ENCODE measurements at places on chromosomes 1 and 21.

DNA sequence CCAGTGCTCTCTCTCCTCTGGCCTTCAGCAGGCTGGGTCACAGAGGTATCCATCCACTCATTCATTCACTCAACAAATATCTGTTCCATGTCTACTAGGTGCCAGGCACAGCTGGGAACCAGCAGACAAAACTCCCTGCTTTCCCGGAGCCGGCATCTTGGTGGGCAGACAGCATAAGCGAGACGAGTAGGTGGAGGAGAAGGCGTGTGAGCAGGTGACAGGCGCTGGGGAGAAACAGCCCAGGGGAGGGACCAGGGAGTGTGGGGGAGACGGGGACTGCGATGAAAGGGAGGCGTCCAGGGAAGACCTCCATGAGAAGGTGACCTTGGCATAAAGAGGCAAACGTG lies 11.0 kb upstream of the KCNAB2 start:
- DNase-seq = no peak

GRCh38 chr1:59238333-59238934 lies 58.5 kb upstream of the FGGY start:
- DNase-seq = no peak

DNA sequence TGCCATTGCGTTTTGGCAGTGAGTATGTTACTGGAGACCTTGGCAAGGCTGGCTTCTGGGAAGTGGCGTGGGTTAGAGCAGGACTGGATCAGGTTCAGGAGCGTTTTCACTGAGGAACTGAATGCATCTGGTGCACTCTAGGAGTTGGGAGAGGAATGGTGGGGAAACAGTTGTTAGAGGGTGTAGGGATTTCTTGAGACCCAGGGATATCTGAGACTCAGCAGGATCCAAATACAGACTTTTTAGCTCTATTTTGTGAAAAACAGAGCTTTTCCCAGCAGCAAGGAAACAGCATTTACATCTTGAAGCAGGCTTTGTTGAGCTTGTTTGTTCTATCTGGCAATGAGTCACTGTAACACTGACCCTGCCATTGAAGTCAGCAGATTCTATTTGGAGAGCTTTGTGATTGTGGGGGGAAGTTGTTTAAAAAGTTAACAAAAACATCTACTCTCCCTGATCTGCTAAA lies 56.9 kb upstream of the NRIP1 start:
- peak; percentile 4 for DNase-seq

- no peak for DNase-seq
Observed at GRCh38 chr1:234559152-234559901, 50.7 kb downstream of the IRF2BP2 start.

- no peak for DNase-seq
Observed at GRCh38 chr1:16181887-16182719, 26.2 kb upstream of the EPHA2 start.

GRCh38 chr1:57157818-57158603 lies 192.2 kb upstream of the C8B start:
- no peak for DNase-seq

DNA sequence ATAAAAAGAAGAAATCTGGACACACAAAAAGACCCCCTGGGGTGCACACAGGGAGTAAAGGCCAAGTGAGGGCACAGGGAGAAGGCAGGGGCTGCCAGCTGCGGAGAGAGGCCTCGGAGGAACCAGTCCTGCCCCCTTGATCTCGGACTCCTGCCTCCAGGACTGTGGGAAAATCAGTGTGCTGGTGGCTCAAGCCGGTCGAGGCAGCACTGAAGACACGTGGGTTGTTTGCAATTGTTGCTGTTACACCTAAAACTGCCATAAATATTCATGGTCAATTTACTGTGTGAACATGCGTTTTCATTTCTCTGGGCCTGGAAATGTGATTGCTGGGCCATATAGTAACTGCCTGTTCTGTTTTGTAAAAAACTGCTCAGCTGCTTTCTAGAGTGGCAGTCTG lies 18.5 kb downstream of the IBA57 start:
- DNase-seq = no peak

DNA sequence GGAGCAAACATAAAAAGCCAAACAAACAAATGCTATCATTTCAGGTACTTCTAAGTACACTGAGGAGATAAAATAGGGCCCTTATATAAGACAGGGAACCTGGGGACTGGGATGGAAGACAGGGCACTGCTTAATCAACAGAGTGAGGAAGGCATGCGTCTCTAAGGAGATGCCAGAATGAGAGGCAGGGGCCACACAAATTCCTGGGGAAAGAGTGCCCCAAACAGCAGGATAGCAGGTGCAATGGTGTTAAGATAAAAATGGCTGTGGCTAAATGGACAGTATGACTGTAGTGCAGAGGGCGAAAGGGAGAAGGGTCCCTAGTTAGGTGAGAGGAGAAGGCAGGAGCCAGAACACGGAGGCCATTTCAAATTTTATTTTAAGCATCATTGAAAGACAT lies 113.9 kb downstream of the ZBTB18 start:
- DNase-seq = no peak

- no peak for DNase-seq
Observed at GRCh38 chr1:86156566-86157455, at the start of gene COL24A1. COL24A1 (minus strand) TSS chr1:86156772; CDS start chr1:86156396, 376 bp downstream.

DNA sequence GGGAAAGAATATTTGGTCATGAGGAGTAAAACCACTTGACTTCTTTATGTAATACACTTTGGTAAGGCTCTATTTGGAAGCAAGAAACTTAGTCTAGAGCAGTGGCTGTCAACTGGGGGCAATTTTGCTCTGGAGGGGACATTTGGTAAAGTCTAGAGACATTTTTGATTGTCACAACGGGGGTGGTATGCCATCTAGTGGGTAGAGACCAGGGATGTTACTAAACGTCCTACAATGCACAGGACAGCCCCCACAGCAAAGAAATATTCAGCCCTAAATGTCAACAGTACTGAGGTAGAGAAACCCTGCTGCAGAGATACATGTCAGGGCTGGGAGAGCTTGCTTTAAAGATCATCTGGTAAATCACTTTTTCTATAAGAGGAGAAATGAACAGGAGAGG lies 13.5 kb downstream of the FUCA1 start:
- DNase-seq = no peak

GRCh38 chr1:71660411-71660810 lies 579.6 kb upstream of the ZRANB2 start:
- no peak for DNase-seq

Data from nucleus accumbens (tissue), 56 donors.